Stimulated activated CD4-positive, alpha-beta T cell treated with anti-CD3 and anti-CD28 coated beads, Interleukin-15, amount 100 ng/mL, for 48 hours (primary cell): ENCODE measurements at places on chromosomes 2 and 18.

- DNase-seq, result no peak
Measured at GRCh38 chr2:184562532-184562931, 35.8 kb upstream of the ZNF804A start.

DNA sequence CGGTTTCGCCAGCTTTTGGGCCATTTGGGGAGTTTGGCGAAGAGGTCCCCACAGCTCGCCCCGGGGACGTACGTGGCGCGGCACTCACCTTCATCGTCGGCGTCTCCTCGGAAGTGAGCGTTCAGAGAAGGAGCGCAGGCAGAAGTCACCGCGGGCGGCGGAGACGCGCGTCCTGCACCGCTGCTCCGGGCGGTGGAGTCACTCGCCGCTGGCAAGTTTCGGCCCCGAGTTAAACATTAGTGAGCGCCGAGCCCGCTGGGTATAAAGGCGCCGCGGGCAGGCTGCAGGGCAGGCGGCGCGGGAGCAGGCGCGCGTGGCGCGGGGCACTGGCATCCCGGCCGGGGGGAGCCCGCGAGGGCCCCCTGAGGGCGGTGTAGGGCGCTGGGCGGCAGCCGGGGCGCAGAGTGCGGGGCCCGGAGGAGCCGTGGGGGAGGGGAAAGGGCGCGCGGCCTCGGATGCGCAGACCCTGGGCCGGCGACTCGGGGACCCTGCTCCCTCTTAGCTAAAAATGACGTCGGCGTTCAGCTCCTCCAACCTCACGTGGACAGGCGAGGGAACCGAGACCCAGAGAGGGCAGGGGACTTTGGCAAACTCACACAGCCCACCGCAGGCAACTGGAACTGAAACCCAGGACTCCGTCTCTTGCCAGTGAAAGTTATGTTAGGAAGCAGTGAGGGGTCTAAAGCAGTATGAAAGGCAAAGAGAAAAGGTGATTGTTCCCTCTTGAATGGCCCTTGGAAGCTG lies at the start of gene DPP4:
TSS of gene DPP4 (minus strand) at position 328 of the 744 bp plus-strand sequence. CDS start at position 94, 234 bp downstream.
- peak; percentile 41 for DNase-seq

DNA sequence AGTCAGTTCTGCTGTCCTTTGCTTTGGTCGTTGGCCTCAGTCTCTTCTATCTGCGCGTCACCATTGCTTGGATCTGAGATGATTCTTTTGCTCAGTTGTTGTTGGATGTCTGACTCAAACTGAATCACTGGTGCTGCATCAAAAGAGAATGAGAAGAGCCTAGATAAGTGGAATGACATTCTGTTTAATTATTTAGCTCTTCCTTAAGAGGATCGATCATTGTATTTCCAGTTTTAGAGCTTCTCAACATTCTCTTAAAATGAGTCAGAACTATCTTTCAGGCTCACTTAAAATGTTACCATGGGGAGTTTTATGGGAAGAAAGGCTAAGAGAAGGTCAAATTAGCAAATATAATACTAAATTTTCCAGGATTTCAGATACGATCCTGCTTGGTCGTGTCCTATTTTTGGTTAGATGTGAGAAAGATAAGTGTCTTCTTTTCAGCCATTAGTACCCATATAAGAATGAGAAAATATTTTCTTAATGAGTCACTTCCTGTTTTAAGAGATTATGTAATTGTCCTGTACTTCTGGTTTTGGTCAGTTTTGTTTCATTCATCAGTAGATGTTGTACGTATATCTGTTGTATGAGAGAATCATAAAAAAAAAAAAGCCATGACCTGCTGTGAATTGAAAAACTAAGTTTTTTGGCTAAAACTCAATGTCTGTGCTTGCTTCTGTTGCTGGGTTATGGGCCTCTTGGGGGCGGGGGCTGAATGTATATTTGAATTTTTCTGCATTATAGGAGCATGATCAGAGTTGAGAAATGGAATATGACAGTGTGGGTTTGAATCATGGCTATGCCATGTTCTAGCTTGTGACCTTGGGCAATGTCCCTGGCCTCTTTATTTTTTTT lies 31.6 kb upstream of the CASP10 start:
- DNase-seq, result no peak

DNA sequence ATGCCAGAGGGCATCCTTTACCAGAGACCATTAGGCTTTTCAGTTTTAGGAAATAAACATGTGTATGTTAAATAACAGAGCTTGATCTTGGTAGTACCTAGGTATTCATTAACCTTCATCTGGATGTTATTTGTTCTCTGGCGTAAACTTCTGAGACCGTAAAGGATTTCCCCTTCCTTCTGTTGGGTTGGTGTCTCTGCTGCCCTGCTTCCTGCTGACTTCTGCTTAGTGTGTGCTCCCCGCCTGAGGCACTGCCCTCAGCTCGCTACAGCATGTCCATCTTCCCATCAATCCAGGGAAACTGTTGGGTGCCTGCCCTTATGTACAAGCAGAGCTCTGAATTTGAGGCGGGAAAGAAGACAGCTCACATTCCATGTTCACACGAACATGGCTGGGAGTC lies 177.9 kb downstream of the TPGS2 start:
- no peak for DNase-seq

GRCh38 chr2:22382479-22383169 lies 1002.4 kb upstream of the KLHL29 start:
- DNase-seq, result no peak

GRCh38 chr2:110680709-110681108 lies 2.8 kb upstream of the BUB1 start:
- no peak for DNase-seq

- no peak for DNase-seq
Measured at GRCh38 chr2:168997794-168998193, 33.3 kb downstream of the ABCB11 start.

DNA sequence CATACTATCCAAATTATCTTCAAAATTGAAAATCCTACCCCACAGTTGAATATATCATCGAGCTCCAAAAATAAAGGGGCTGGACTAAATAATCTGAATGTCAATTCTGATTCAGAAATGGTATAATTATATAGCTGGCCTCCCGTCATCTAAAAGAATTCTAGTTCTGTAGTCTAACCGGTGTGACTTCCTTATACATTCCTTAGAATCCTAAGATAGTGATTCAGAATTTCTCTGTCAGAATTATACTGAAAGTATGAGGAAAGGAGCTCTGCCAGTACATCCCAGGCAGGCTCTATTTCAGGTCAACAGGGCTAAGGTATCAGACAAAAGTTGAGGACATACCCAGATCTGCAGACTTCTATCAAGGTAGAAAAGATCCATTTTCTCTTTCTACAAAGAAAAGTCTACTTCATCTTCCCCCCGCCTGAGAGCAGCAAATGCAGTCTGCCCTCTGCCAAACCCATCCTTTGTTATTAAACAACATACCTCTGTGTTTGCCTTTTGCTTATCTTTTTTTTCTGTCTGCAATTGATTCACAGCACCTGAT lies 128.5 kb downstream of the METTL4 start:
- no peak for DNase-seq

GRCh38 chr18:48908916-48909315 lies 41.8 kb downstream of the SMAD7 start:
- no peak for DNase-seq

- no peak for DNase-seq
Measured at GRCh38 chr2:240305369-240305962, 130.0 kb upstream of the GPC1 start.

DNA sequence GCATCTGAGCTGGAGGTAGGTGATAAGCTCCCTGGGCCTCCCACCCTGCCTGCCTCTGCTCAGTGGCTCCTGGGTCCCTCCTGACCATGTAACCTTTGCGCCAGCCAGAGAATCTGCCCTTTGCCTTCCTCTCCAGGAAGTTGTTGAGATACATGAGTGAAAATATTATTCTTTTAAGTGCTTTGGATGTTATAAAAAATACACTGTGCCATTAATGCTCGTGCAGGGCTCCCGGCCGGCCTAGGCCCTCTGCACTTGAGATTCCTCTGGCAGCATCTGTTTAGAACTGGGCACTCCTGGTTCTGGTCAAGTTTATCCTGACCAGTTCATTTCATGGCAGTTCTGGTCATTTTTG lies 18.8 kb downstream of the AGAP1 start:
- DNase-seq, result no peak

- DNase-seq, result no peak
Measured at GRCh38 chr2:231287696-231288095, 89.3 kb downstream of the ARMC9 start.

DNA sequence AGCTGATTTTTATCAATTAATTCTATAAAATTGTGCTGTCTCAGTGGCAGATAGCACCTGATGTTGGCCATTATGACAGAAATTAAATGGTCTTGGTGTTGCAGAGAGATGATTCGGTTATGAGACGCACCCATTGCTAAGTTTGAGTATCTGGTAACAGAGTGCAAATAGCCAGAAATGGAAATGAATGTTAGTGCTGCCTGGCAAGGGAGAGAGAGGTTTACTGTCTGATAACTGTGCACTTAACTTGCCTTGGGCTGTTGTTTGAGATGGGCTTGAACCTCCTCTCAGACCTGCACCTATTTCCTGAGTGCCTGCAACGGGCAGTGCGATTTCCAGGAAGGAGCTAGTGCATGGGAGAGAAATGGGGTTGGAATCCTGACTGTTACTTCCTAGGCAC lies 11.7 kb downstream of the DPYSL5 start:
- no peak for DNase-seq
